ENCODE measurements at places on chromosomes 12 and 14.
A peak's percentile ranks its signal among the peaks of the same experiment; 100 is the strongest.

GRCh38 chr14:67319142-67319541 is 40.5 kb downstream of the ATP6V1D start:
- no peak for DNase-seq

GRCh38 chr12:125136702-125137101 is 71.5 kb downstream of the AACS start:
- no peak for DNase-seq

DNA sequence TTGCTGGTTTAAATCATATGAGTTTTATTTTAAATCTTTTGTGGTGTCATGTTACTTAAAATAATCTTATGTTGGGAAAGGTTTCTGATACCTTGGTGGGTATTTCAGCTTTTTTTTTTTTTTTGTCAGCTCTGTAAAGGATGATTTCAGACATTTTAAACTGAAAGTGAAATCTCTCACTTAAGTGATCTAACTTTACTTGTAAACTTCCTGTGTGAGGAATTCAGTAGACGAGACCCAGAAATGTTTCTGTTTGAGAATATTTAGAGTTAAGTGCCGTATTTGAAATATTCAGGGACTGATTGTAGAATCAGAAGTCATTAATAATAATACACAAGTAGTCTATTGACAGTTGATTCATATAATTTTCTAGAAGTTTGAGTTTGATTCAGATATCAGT is 37.8 kb downstream of the PROX2 start:
- no peak for DNase-seq

DNA sequence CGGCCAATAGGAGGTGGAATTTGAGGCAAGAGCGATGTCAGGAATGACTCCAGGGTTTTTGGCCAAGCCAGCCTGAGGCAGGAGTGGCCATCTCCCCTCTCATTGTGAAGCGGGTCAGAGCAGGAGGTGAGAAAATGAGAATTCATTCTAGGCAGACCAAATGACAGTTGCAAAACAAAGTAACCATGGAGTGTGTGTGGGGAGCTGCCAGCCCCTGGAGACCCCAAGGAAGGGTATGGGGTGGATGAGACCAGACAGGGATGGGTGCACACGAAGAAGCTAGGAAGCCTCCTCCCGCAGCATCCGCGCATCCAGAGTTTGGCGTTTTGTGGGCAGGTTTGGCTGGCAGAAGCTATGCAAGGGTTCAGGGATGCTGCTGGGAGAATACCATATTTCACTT is 38.8 kb downstream of the FZD10 start:
- DNase-seq, result no peak

- no peak for DNase-seq
These were observed at the start of gene TMEM179 for GRCh38 chr14:104604458-104605449. TSS of gene TMEM179 (minus strand) at chr14:104604772. CDS start at chr14:104604741, 31 bp downstream.

DNA sequence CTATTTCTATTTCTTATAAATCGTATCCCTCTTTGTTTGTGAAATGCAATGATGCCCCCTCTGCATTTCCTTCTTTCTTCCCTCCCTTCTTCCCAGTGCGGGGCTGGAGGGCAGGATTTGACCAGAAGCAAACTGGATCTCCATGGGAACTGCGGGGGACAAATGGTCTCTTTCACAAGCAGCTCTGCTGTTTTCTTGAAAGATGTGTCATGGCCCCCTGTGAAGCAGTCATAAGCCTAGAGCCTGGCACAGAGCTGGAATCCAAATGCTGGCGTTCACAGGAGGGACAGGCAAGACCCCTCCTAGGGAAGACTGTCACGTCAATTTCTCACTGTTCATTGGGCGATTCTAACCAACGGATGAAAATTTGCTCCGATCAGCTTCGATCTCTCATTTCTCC is 203.5 kb upstream of the NOS1 start:
- DNase-seq, result no peak

DNA sequence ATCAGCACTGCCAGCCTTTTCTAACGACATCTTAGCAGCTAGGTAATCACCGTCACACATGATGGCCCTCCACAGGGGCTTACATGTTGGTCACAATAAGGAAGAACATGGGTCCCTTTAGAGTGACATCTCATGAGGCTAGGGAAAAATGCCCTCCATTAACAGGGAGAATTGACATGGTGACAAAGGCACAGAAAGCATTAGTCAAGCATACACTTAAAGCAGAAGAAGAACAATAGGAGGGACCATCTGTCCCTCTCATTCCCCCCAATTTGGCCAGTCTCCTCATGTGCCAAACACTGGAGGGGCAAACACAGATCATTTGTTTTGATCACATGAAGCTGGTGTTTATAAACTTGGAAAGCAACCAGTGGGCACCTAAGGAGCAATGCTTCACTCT is 78.0 kb downstream of the GRIP1 start:
- DNase-seq, result no peak

- no peak for DNase-seq
These were observed 9.3 kb downstream of the SYNE3 start for GRCh38 chr14:95507174-95507573.

DNA sequence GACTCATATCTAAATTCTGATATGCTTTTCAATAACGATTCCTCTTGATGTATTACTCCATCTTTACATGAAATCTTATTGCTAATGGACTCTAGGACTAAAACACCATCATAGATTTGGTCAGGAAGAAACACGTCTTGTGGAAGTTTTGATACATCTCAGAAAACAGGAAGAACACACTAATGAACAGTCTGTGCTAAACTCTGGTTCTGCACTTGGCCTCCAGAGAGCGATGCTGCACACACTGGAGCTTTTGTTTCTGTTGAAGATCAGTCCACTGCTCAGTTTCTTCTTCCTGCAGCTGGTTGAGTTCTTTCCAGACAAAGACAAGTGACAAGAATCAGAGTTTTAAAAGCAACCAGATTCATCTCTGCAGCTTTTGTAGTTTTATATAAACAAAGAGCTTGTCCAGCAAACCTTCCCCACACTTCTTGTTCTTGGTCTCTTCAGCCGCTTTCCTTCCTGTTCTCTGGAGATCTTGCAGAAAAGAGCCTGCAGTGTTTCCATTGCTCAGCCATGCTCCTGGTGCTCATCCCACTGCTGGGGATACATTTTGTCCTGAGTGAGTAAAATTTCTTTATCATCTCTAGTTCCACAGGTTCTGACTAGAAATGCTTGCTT is 229.1 kb upstream of the OR4E1 start:
- peak; percentile 29 for DNase-seq

- DNase-seq, result no peak
These were observed 11.0 kb downstream of the OR6S1 start for GRCh38 chr14:20630340-20631022.

GRCh38 chr12:95553197-95553943 is 2.1 kb upstream of the USP44 start:
- DNase-seq, result no peak

GRCh38 chr14:87066221-87066817 is 926.7 kb downstream of the GALC start:
- no peak for DNase-seq

- DNase-seq, result no peak
These were observed 130.3 kb upstream of the DNM1L start for GRCh38 chr12:32548691-32549281.

GRCh38 chr14:36827861-36828260 is 166.2 kb downstream of the PAX9 start:
- DNase-seq, result no peak

DNA sequence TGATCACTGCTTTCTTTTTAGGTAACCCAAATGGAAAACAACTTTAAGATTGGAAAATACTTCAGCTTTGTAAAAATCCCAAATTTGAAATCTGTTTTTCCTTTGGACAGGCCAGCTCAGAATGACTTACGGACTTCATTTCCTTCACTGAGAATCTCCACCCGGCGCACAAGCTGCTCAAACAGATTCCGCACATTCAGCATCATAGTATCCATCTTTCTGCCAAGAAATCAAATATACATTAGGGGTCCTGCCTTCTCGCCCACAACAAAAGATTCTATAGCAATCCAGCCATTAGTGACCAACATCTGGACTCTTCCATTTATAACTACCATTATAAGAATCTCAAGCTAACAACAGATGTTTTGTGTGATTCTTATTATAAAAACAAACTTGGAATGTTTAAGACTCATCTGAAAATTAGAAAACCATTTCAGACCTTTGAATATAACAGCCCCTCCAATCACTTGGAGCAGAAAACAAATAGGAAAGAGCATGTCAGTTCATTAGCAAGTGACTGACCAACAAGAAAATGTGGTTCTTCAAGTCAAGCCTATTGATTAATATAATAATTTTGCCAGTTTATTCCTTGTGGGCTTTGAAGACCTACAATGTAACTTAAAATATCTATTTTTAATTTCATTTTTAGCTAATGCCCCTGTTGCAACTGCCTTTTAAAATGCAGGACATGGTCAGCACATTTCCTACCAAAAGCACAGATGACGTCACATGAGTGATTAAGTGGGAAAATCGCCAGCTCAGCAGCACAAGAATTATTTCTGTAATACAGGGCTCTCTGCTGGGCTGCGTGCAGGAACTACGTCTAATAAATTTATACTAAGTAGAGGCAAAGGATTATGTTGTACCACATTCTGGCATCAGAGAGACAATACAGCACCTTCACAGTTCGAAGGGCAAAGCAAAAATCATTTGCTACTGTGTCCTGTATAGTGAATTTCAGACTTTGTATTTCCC is 8.5 kb downstream of the RACGAP1 start:
- DNase-seq, result no peak

GRCh38 chr14:72605921-72606220 is 288.0 kb downstream of the DPF3 start:
- DNase-seq, result no peak

DNA sequence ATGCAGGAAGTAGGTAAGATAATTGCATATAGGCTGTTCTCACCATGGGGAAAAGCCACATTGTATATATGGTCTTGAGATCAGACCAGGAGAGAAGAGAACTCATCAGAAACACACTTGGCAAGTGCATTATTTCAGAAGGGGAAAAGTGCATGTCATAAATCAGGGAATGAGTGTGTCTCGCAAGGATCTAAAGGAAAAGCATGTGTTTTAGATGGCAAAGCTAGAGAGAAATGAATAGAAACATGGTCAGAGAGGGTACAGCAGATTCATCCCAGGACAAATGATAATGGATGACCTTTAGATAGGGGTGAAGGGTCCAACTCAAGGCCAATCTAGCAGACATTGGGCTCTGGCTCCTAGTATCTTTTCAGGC is 230.2 kb upstream of the NAV3 start:
- DNase-seq, result no peak

DNA sequence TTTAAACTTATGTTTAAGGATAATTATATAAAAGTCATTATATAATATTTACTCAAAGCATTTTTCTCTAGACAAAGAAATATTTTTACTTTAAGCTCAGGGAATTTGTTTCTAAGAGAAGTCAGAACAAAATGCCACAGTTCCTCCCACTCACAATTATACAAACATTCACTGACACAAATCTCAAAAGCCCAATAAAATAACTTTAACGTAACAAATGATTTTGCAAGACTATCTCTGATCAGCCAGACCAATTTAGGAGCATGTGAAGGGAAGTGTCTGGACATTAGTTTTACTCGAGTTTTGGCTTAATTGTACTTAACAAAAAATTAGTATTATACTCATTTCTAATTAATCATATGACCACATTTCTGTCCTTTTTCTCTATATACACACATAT is 41.2 kb downstream of the COCH start:
- no peak for DNase-seq

- no peak for DNase-seq
These were observed 31.5 kb downstream of the COA8 start for GRCh38 chr14:103594265-103594664.

- no peak for DNase-seq
These were observed 88.4 kb upstream of the DYNC1H1 start for GRCh38 chr14:101875727-101876554.

DNA sequence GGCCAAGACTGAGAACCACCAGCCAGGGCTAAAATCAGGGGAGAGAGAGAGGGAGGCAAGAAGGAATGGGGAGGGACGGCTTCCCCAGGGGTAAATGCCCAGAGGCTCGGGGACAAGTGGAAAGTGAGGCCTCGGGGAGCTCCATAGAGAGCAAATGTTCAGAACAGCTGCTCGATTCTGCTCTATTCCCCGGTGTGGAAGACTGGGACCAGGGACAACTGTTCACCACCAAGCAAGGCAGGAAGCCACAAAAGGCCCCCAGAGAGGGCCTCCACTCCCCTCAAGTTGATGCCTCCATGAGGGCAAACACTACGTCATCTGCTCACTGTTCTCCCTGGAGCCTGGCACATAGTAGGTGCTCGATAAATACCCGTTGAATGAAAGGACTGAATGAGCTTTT is 53.5 kb downstream of the IRF2BPL start:
- DNase-seq, result no peak

GRCh38 chr14:99838639-99839134 is 45.5 kb downstream of the EML1 start:
- no peak for DNase-seq

DNA sequence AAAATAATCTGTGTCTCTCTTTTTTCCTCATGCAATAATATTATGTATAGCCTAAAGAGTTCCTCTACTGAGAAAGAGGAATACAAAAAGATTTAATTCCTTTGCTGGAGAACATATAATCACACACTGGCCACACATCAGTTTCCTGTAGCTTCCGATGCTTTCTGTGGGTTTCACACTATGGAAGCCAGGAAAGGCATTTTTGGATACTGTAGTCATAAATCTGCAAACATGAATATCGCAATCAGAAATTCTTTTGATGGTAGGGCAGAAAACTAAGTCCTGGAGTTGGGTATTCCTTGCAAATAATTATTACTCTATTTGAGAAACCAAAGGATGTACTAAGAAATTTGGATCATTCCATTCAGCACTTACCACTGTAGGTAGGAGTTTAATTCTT is 260.0 kb downstream of the ACSS3 start:
- no peak for DNase-seq

DNA sequence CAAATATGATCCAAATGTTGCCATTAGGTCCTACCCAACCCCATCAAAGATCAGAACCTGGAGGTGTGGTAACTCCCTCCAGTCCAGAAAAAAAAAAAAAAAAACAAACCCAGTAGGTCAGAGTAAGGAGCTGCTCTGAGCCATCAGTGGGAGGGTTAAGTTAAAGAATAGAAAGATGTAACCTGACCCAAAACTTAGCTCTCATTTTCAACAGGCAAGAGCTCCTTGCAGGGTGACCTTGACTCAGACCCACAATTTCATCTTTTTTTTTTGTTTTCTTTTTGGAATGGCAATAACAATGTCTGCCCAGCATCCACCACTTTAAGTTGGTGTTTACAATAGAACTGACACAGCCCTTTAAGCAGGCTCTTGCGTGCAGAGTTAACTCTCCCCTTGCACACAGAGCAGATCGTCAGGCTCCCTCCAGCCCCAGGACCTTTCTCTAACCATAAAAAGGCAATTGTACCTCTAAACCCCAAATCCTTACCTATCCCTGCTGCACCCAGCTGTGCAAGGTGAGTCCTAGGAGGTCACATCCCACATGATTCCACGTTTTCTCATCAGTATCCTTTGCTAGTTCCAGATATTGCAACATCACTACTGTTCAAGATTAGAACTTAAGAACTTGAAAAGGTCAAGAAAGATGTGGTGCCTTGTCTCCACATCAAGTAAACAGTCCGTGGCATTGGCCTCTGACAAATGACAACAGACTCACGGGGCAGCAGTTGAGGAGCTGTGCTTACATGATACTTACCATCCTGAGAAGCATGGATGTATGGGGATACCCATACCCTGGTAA is 178.6 kb upstream of the EEA1 start:
- DNase-seq, result no peak

GRCh38 chr12:91902860-91903683 is 242.6 kb downstream of the BTG1 start:
- no peak for DNase-seq
